ENCODE measurements at places on chromosomes 6 and 20. TPM values are rescaled to one million over a fixed set of nuclear protein-coding genes. Genes with fewer than 3 reads are reported as not detected.

- H3K36me3 ChIP-seq = no peaks in the 10 kb centered on the region
- H3K4me1 ChIP-seq = no peaks in the 10 kb centered on the region
- no peak overlapping the region for H3K4me3 ChIP-seq
- no peak for DNase-seq
- H3K27ac ChIP-seq = no peak overlapping the region
Observed at GRCh38 chr6:128725271-128726233, 157.4 kb upstream of the LAMA2 start.

The ADTRP gene
- not detected for total RNA-seq

- no peaks in the 10 kb centered on the region for H3K27me3 ChIP-seq
- H3K36me3 ChIP-seq = no peaks in the 10 kb centered on the region
- no peak for DNase-seq
- no peak overlapping the region for H3K4me3 ChIP-seq
- H3K4me1 ChIP-seq = no peaks in the 10 kb centered on the region
- no peak overlapping the region for H3K27ac ChIP-seq
Observed at GRCh38 chr20:32526541-32526940, 58.6 kb downstream of the NOL4L start.

The PRDM1 gene
- total RNA-seq = 1.3 TPM

The C20orf204 gene
- 0.69 TPM for total RNA-seq

- H3K4me3 ChIP-seq = no peak overlapping the region
- H3K4me1 ChIP-seq = no peaks in the 10 kb centered on the region
- no peak for DNase-seq
- H3K36me3 ChIP-seq = no peaks in the 10 kb centered on the region
- H3K27me3 ChIP-seq = no peaks in the 10 kb centered on the region
Observed at GRCh38 chr6:123105561-123105960, 109.5 kb downstream of the CLVS2 start.

- H3K36me3 ChIP-seq = no peaks in the 10 kb centered on the region
- DNase-seq = no peak
- no peak overlapping the region for H3K27ac ChIP-seq
- no peaks in the 10 kb centered on the region for H3K4me1 ChIP-seq
- no peaks in the 10 kb centered on the region for H3K27me3 ChIP-seq
Observed at GRCh38 chr6:21045135-21045700, 511.0 kb downstream of the CDKAL1 start.

- no peak overlapping the region for H3K4me3 ChIP-seq
- H3K36me3 ChIP-seq = no peaks in the 10 kb centered on the region
- DNase-seq = no peak
- no peak overlapping the region for H3K27ac ChIP-seq
Observed at GRCh38 chr20:55160996-55161395, 685.6 kb downstream of the DOK5 start.

DNA sequence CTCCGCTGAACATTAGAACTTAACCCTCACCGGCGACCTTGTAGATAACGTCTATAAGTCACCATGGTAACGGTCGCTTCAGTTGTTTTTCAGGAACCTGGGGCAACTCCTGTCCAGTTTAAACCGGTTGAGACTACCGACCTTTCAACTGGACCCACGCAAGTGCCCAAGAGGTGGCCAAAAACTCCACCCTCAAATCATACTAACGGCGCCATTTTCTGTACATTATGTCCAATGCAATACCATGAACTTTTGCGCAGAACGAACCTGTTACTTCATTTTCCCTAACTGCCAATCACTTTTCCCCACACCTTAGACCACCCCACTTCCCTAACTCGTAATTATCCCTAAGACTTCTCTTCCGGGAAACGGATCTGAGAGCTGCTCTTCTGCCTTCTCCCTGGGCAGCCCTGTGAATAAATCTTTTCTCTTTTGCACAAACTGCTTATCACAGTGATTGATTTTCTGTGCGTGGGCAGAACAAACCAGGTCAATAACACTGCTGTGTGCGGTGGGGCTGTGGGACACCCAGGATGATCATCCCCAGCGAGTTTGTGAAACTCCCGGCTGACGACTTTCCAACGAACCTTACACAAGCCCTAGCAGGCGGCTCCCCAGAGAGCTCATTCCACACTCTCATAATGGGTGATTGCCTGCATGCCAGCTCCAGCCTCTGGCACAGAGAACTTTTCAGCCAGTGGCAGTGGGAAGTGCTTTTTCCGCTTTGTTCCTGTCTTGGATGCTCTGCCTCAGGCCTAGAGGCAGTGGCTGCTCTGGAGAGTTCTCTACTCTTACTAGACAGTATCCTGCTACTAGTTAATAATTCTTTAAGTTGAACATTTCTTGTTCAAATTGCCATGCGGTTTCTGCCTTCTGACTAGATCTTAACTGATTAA, 28.6 kb downstream of the GPX5 start:
- H3K36me3 ChIP-seq = no peaks in the 10 kb centered on the region
- H3K27ac ChIP-seq = no peak overlapping the region
- no peak overlapping the region for H3K4me3 ChIP-seq

- peak; percentile 45 for DNase-seq
- H3K4me1 ChIP-seq = no peaks in the 10 kb centered on the region
- H3K36me3 ChIP-seq = no peaks in the 10 kb centered on the region
- no peaks in the 10 kb centered on the region for H3K27me3 ChIP-seq
Observed at GRCh38 chr20:3699037-3699436, 13.4 kb downstream of the SIGLEC1 start.

- peaks cover 17% of the 10 kb centered on the region for H3K4me1 ChIP-seq
- no peak overlapping the region for H3K4me3 ChIP-seq
- DNase-seq = no peak
- H3K36me3 ChIP-seq = peaks cover 29% of the 10 kb centered on the region
Observed at GRCh38 chr6:109443425-109443950, 3.0 kb downstream of the SMPD2 start.

DNA sequence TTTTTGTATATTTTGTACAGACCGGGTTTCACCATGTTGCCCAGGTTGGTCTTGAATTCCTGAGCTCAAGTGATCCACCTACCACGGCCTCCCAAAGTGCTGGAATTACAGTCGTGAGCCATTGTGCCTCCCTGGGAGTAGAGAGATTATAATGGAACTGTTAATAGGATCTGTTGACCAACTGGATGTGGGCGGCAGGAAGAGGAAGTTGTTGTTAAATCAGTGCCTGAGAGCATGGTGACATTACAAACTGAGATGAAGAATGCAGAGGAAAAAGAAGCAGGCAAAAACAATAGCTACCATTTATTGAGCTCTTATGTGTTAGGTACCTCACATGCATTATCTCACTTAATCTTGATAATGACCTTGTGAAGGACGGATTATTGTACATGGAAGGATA, 9.2 kb upstream of the L3MBTL3 start:
- no peaks in the 10 kb centered on the region for H3K36me3 ChIP-seq
- DNase-seq = no peak
- H3K4me3 ChIP-seq = no peak overlapping the region
- no peaks in the 10 kb centered on the region for H3K4me1 ChIP-seq

GRCh38 chr6:82875573-82876185, 190.0 kb downstream of the UBE3D start:
- no peaks in the 10 kb centered on the region for H3K4me1 ChIP-seq
- H3K27ac ChIP-seq = no peak overlapping the region
- no peak for DNase-seq

The AGER gene
- total RNA-seq = 2.0 TPM

GRCh38 chr6:52511572-52512151, 65.2 kb downstream of the TRAM2 start:
- H3K27me3 ChIP-seq = no peaks in the 10 kb centered on the region
- peaks cover 28% of the 10 kb centered on the region for H3K36me3 ChIP-seq
- peak overlapping the region; percentile 71 for H3K27ac ChIP-seq
- H3K4me1 ChIP-seq = peaks cover 12% of the 10 kb centered on the region
- no peak for DNase-seq

- peak; percentile 59 for DNase-seq
- H3K4me3 ChIP-seq = no peak overlapping the region
- no peak overlapping the region for H3K27ac ChIP-seq
- H3K36me3 ChIP-seq = no peaks in the 10 kb centered on the region
- H3K4me1 ChIP-seq = no peaks in the 10 kb centered on the region
- H3K27me3 ChIP-seq = no peaks in the 10 kb centered on the region
Observed at GRCh38 chr20:42901689-42902440, 287.8 kb downstream of the PTPRT start.

DNA sequence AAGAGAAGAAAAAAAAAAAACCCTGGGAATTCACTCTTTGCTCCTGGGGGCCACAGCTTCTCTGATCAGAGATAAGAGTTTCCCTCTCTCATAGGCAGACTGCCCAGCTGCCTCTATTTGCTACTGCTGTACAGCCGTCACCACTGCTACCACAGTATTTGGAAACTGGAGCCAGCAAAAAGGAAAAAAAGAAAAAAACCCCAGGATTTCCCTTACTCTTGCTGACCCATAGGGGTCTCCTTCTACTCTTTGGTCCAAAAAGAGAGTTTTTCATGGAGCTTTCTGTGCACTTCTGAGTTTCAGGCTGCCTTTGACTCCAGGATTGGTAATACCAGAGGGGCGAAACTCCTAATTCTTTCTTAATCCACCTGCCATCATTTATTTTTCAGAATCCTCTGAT, 89.7 kb downstream of the MDGA1 start:
- H3K4me1 ChIP-seq = no peaks in the 10 kb centered on the region
- no peaks in the 10 kb centered on the region for H3K36me3 ChIP-seq
- H3K27ac ChIP-seq = no peak overlapping the region
- no peak for DNase-seq

The SLC18B1 gene
- 0.99 TPM for total RNA-seq

The POU3F2 gene
- not detected for total RNA-seq

- H3K27ac ChIP-seq = no peak overlapping the region
- no peaks in the 10 kb centered on the region for H3K36me3 ChIP-seq
- DNase-seq = no peak
- no peaks in the 10 kb centered on the region for H3K4me1 ChIP-seq
- no peaks in the 10 kb centered on the region for H3K27me3 ChIP-seq
Observed at GRCh38 chr6:145241039-145241438, 494.3 kb downstream of the EPM2A start.

DNA sequence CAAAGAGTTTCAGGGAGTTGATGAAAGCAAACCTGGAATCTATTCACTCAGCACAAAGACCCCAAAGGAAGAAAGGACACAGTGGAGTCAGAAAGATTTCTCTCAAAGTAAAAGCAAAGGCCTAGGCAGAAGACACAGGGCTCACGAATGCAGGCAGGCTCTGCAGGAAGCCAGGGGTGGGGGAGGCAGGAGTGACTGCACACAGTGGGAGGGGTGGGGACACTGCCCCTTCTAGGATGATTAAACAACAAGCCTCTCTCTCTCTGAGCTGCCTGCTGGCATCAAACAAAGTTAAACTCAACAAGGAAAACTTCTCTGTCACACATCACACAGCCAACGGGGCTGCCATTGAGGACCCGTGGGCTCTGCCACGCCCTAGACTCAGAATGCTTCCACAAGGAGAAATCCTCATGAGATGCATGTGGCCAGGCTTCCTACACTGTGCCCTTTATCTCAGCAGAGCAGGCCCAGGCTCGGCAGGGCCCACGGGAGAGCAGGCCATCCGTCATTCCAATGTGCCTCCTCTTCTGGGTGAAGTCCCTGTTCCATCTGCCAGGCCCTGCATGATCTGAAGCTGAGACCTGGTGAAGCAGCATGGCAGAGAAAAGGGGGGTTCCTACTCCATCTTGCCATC, 70.1 kb downstream of the RAMACL start:
- H3K4me1 ChIP-seq = no peaks in the 10 kb centered on the region
- DNase-seq = no peak
- no peak overlapping the region for H3K4me3 ChIP-seq
- H3K27me3 ChIP-seq = no peaks in the 10 kb centered on the region

The KHDC1L gene
- total RNA-seq = not detected

DNA sequence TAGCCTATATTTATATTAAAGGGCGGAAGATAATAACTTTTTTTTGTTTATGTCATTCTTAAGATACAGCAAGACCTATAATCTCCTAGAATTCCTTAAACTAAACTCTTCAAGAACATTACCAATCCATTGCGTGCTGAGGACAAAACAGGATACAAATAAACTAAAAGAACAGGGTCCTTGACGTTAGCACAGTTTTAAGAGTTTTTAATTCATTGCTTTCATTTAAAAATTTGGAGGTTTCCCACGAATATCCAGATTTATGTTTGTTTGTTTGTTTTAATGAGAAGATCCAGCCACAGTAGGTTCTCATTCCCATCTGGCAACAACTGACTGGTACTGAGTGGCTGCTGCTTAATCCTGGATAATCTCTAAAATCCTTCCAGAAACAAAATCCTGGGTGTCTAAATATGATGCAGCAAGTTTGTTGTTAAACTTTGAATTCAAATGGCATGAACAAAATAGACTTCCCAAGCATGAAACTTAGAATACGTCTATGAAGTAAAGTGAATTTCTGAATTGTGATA, 153.7 kb downstream of the HACE1 start:
- H3K27ac ChIP-seq = no peak overlapping the region
- no peaks in the 10 kb centered on the region for H3K4me1 ChIP-seq
- no peak overlapping the region for H3K4me3 ChIP-seq
- H3K36me3 ChIP-seq = no peaks in the 10 kb centered on the region
- no peak for DNase-seq

DNA sequence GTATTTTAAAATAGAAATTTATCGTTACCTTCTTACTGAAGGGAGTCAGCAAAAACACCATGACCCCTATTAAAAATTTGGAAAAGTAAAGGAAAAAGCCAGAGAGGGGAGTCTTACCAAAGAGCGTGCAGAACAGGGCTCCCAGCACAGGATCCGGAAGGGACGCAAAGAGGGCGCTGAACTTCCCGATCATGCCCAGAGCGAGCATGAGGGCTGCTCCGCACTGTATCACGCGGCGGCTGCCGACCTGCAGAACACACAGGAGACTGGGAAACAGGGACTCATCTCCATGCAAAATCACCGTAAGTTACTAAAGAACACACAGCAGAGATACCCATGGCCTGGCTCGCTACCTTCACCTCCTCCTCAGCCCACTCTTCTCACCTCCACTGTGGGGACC, 138.6 kb downstream of the SLC23A2 start:
- H3K36me3 ChIP-seq = peaks cover 75% of the 10 kb centered on the region
- no peak overlapping the region for H3K4me3 ChIP-seq
- DNase-seq = no peak
- H3K27ac ChIP-seq = no peak overlapping the region
- H3K4me1 ChIP-seq = no peaks in the 10 kb centered on the region

GRCh38 chr20:42429761-42430458, 759.8 kb downstream of the PTPRT start:
- H3K27me3 ChIP-seq = no peaks in the 10 kb centered on the region
- DNase-seq = peak; percentile 50
- no peak overlapping the region for H3K27ac ChIP-seq
- H3K4me3 ChIP-seq = no peak overlapping the region

The FILIP1 gene
- total RNA-seq = 87.3 TPM

DNA sequence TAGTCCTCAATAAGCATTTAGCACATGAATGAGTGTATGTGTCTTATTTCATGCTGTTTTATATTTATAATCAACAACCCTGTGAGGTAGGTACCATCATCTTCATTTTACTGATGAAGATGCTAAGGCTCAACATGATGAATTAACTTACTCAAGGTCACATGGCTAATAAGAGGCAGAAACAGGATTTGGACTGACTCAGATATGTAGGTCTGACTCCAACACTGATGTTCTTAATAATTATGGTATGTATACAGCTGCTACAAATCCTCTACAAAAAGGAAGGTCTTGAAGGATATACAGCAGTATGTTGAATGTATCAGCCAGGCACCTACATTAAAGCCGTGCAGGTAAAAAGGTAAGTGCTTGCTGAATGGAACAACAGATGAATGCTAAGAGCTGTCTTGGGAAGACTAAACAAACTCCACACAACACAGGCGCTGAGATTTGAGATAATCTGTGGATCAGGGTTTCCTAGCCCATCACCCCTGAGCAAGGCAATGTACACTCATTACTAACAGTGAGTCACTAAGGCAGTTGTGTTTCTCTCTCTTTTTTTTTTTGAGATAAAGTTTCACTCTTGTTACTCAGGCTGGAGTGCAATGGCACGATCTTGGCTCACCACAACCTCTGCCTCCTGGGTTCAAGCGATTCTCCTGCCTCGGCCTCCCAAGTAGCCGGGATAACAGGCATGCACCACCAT, 31.9 kb downstream of the TTI1 start:
- peaks cover 18% of the 10 kb centered on the region for H3K36me3 ChIP-seq
- no peak for DNase-seq
- no peak overlapping the region for H3K4me3 ChIP-seq

Measured in psoas muscle (tissue), 8 donors.